ENCODE measurements at places on chromosomes 4 and X.

DNA sequence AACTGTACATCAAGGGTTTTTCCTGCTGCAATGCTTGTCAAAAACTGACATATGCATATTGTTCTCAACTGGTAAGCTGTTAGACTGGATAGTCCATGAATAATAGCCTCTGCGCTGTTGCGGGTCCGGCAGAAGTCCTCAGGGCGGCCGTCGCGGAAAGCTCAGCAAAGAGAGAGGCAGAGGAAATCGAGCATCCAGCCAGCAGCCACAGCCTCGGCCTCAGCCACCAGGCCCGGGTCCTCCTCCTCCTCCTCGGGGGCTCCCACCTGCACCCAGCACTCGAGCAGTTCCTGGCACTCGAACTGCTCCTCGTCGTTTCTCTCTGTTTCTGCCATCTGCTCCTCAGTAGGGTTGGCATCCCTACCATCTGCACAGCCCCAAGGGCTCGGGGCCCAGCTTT, 53.7 kb downstream of the UPRT start:
- no peak for DNase-seq

- DNase-seq: no peak
Observed at GRCh38 chr4:3330707-3331106, 37.9 kb downstream of the RGS12 start.

DNA sequence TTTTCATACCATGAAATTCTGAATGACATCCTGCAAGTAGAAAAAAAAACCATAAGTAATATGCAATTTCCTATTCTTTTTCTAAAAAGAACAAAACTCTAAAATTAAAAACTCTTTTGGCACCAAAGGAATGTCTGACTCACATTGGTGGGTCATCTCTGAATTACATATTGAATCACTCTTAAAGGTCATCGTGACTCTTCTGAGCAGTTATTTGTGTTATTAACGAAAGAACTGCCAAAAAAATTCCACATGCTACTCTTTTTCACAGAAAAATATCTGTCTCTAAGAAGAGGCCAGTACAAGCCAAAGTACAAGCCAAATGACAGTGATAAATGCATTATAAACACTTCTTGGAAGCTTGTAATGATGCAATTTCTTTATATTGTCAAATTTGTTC, 282.2 kb downstream of the GUCY2F start:
- no peak for DNase-seq

DNA sequence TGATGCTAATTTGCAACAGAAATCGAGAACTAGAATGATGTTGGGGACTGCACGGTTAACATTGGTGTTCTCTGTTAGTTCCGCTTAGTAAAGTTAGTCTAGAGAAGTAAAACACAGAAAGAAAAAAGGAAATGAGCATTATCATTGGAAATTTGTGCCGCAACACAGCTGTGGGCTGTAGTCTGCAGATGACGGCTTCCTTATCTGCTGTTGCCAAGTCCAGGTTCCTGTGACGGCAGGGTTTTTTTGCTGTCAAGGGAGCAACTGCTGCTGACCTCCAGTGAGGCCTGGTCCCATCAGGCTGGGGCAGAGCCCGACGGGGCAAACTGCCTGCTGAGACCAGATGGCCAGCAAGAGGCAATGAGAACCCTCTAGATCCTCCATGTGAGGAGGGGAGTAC, 38.9 kb upstream of the PHEX start:
- DNase-seq: no peak

DNA sequence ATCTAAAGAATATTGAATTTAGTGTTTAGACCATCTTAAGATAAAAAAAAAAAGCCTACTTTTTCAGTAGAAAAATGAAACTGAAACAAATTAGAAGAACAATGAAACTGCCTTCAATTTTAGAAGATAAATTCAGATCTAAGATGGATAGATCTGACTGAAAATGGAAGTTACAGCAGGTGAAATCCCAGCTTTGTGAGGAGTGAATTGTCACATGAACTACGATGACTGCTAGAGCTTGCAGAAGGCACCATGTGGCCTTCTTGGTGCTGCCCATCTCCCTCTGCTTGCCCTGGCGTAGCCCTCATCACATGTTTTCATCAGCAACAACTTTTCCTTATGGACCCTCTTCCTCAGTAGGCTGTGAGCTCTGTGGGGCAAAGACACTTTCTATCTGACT, 51.4 kb upstream of the EMCN start:
- DNase-seq: no peak

- peak; percentile 81 for DNase-seq
Observed at GRCh38 chr4:40149960-40150385, 46.9 kb upstream of the RHOH start.

GRCh38 chrX:21590012-21590776, 67.9 kb downstream of the KLHL34 start:
- DNase-seq: peak; percentile 5

- no peak for DNase-seq
Observed at GRCh38 chr4:150268444-150268843, 190.2 kb downstream of the DCLK2 start.

- no peak for DNase-seq
Observed at GRCh38 chr4:140163029-140163810, 9.2 kb upstream of the MAML3 start.

DNA sequence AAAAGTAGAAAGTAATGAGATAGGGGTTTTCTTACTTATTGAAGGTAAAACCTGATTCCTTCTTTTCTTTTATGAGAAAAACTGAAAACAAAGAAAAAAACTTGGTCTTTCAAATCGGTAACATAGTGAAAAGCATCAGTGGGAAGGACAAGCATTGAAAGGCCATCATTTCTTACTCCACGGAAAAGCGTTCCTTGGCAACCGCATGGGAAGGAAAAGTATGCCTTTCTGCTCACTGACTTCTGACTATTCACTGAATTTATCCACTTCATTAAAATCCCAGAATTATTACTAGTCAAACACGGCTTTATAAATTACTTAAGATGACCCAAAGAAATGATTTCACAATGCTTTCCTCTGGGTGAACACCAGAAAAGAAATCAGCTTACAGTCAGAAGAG, 646.7 kb downstream of the TLL1 start:
- DNase-seq: no peak

- DNase-seq: no peak
Observed at GRCh38 chr4:114121221-114121620, 141.8 kb upstream of the ARSJ start.

GRCh38 chrX:13464599-13465275, 104.7 kb upstream of the EGFL6 start:
- DNase-seq: no peak

DNA sequence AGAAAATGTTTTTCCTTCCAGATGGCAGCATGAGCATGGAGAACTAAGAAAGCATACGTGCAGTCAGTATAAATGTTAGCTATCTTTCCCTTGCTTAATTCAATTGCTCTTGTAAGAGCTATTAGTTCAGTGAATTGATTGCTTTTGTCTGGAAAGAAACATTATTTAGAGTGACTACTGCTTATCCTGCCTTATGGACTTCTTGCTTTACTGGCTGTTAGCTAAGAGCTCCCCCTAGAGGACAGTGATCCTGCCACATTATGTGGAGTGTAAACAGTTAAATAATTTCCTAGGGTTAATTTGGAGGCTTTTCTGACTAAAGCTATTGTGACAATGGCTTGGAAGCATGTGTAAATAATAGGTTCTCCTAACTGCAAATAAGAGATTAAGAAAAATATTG, 1402.4 kb downstream of the FAM133A start:
- DNase-seq: no peak

GRCh38 chr4:42600578-42600977, 56.3 kb downstream of the ATP8A1 start:
- DNase-seq: no peak

DNA sequence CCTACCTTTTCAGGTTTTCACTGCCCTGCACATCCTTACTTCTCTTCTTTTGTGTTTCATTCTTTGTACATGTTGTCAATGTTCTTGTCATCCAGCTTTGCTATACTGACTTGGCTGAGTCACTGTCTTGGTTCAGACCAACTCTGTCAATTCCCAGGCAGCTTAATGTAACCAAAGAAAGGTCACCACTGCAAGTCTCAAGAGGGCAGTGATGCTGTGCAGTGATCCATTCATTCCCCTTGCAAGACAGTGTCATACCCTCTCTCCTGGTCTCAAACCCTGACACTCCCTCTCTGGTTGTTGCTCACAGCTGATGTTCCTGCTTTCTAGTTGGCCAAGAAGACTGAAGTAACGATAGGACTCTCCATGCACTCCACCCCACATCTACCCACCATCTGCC, 17.5 kb downstream of the RAB39B start:
- DNase-seq: no peak

- DNase-seq: no peak
Observed at GRCh38 chr4:123204737-123205136, 191.9 kb upstream of the SPRY1 start.

DNA sequence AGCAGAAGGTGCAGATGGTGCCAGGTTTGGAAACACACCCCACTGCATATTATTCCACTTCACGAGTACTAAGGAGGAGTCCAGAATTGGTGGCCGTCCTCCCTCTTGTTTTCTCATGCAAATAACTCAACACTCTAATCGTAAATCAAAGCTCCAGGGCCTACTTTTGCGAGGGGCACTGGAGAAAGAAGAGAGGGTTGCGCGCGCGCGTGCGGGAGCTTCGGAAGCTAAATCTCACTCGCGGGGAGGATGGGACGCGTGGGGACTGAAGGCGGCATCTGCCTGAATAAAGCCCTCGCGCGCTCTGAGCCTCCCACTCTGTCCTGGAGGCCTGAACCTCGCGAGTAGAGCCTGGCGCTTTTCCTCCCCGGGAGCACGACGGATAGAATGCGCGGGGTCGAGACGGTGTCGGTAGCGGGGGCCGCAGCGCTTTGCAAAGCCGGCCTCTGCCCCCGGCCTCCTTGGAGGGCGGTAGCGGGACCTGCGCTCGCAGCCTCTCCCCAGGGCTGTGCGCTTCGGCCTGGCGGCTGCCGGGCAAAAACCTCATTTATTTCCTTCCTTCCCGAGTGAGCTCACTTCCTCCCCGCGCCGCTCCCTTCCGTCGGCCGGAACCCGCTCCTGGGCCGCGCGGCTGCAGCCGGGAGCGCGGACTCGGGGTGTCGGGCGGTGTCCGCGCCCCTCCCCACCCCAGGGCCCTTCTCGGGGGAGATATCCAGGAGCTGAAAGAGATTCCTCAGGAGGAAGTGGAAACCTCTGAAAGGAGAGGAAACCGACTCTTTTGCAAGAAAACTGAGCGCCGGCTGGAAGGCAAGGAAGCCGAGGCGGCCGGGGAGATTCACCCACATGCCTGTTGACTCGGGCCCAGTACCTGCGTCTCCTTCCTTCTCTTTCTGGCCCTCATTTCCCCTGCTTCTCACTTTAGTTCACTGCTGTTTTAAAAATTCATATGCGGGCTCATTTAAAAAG, 20.7 kb downstream of the HAND2 start:
- DNase-seq: no peak

DNA sequence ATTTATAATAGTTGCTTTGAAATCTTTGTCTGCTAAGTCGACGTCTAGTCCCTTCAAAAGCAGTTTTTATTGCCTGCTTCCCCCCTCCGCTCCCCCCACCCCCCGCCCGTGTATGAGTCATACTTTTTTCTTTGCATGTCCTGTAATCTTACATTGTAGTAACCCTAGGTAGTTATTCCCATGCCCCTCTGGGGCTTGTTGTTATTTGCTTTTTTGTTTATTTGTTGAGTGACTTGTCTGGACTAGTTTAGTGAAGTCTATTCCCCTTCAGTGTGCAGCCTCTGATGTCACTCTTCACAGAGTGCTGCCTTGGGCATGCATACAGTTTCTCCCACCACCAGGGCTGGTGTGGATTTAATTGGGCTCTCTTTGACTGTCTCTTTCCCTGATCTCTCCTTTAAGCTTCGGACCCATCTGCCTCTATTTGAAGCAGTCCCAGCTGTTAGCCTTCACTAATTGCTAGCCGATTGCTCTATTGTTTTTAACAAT, 86.2 kb downstream of the PPEF1 start:
- DNase-seq: no peak

- no peak for DNase-seq
Observed at GRCh38 chr4:155546451-155546850, 120.2 kb upstream of the GUCY1A1 start.

GRCh38 chr4:41122309-41122708, 92.0 kb downstream of the APBB2 start:
- no peak for DNase-seq

- DNase-seq: no peak
Observed at GRCh38 chr4:76211769-76212708, 1.6 kb downstream of the SCARB2 start.

- no peak for DNase-seq
Observed at GRCh38 chr4:108851366-108851765, 88.5 kb upstream of the ETNPPL start.

- no peak for DNase-seq
Observed at GRCh38 chr4:153916273-153916755, 127.4 kb upstream of the SFRP2 start.

DNA sequence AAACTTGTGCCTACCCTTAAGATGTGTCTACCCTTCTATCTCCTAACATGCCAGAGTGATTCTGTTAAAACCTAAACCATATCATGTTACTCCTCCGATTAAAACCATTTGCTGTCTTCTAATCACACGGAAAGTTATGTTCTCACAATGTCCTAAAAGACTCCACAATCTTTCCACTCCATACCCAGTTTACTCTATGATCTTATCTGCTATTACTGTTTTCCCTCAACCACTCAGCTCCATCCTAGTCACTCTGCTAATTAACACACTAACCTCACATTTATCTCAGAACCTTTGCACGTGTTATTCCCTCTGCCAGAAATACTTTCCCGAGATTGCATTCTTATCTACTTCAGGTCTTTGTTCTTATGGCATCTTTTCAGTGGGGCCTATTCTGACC, 47.6 kb upstream of the UPRT start:
- no peak for DNase-seq

DNA sequence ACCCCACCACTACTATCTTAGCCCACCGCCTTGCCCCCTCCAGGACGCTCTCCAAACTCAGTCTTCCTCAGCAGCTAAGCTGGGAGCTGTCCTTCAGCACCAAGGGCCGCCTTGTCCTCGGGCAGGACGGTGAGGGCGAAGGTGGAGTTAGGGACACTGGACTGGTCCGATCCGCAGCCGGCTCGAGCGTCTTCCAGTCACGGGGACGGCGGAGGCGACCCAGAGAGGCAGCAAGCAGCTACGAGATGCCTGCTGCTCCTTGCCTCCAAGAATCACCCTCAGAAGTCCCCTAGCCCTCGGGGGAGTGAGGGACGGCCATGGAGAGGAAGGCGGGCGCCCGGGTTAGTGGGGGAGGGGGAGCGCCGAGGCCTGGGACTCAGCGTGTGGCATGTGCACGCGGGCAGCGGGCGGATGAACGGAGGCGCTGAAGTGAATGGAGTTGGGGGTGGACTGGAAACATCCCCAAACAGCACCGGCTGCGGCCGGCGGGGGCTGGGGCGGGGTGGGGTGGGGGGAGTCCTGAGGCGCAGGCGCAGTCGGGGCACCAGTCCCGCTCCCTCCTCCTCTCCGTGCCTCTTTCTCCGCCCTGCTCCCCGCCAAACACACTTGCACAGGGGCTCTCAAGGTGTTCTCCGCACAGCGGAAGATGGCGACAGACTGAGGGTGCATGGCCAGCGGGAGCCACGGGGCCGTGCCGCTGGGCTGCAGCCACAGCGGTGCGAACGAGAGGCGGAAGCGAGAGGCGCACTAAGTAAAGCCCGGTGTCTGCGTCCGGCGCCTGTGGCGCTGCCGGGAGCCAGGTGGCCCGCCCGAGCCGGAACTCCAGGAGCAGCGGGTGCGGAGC, at the start of gene NALF2:
NALF2 (plus strand) TSS at position 545 of the 844 bp plus-strand sequence. CDS start 957 bp downstream, outside the sequence.
- DNase-seq: no peak

All from CD4-positive, alpha-beta memory T cell (primary cell).